ENCODE measurements at places on chromosomes 2 and 18. TPM values are rescaled to one million over a fixed set of nuclear protein-coding genes. Genes with fewer than 3 reads are reported as not detected.

CHRNG gene
- not detected for total RNA-seq

SERPINB13 gene
- total RNA-seq: 7.0 TPM

LANCL1 gene
- total RNA-seq: 44.4 TPM

SFT2D3 gene
- total RNA-seq: 8.1 TPM

ADAM23 gene
- total RNA-seq: 3.6 TPM

ORC4 gene
- total RNA-seq: 72.3 TPM

KCNK3 gene
- 2.0 TPM for total RNA-seq

- peak; percentile 29 for ATAC-seq
These were observed 429.2 kb downstream of the PID1 start for GRCh38 chr2:228841877-228842276.

GRCh38 chr2:130336877-130337734 lies 5.6 kb upstream of the IMP4 start:
- ATAC-seq: peak; percentile 56

DNA sequence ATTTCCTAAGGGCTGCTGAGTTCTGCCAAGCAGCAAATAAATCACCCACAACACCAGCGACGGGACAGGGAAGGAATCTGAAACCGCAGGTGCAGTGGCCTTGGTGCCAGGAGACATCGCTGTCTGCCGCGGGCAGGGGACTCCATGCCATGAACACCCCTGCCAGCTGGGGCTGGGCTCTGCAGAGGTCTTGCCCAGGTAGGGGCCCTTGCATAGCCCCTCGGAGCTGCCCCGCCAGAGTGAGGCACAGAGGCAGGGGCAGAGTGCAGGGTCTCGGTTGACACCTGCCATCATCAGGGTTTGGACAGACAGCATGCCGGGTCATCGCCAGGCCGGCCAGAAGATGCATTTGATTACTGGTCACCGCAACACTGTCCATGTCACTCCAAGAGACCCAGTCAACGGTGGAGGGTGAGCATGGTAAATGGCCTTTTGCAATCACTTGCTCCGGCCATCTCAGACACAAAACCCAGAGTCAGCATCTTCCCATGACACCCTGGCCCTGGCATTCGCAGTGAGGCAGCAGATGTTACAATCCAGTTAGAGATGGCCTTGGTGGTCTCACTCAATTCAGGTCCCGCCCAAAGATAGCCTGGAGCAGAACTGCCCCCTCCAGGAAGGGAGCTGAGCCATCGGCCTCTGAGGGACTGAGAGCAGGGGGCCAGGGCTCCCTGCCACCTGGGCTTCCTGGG lies 255.4 kb downstream of the NDUFA10 start:
- no peak for ATAC-seq

GRCh38 chr18:48007955-48008701 lies 77.7 kb upstream of the SMAD2 start:
- ATAC-seq: peak; percentile 83

- ATAC-seq: no peak
These were observed 336.9 kb upstream of the RAB6C start for GRCh38 chr2:129642526-129643043.

DNA sequence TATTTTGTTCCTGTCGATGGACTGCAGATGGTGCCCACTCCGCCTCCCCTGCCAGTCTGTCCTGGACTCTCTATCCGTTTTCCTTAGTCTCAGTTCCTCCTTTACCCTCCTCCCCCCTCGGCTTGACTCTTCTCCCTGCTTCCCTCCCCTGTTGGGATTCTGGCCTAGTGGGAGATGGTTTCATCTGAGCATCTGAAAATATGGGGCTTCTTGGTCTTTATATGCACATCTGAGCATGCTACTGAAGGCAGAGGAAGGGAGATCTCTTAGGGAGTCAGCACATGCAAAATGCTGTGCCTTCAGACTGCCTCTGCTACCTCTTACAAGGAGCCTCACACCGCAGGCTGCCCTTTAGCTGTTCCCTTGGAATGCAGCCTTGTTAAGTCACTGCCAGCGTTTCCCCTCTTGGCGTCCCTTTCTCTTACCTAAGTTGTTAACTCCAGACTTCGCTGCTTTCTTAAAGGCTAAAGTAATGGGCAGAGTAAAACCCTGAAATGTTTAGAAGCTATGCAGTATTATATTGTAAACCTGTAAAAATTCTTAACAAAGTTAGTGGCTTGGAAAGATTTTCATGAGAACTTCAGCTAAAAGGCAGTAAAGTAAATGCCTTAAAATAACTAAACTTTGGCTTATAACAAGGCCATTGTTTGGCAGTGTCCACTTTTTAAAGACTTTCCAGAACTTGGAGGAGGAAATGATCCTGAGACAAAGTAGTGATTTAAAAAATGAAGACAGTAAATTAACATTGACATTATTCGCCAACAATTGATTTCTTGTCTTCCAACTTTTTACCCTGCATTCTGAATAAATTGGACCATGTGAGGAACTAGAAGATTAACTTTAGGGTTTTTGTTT lies 49.8 kb downstream of the LDLRAD4 start:
- no peak for ATAC-seq

DNA sequence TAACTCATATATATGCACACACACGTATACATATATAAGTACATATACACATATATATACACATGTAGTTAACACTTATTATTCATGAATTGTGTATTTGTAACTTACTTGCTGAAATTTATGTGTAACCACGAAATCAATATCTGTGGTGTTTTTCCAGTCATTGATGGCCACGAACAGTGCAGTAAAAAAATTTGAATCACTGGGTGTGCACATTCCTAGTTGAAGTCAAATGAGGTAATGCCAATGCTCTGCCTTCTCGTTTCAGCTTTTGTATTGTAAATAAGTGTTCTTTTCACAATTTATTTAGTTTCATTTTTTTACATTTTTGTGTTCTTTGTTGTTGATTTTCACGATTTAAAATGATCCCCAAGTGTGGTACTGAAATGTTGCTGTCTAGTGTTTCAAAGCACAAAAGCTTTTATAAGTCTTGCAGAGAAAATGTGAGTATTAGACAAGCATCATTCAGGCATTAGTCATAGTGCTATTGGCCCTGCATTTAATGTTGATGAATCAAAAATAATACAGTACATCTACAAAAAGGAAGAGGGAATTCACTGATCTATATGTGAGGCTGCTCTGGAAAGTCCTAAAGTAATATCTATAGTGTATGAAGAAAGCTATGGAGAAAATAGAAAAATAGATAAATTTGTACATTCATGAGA lies 419.0 kb downstream of the DSC3 start:
- ATAC-seq: no peak
